ENCODE measurements at places on chromosomes 5 and 9. TPM values are rescaled to one million over a fixed set of nuclear protein-coding genes. Genes with fewer than 3 reads are reported as not detected.

The GAPT gene
- not detected for total RNA-seq

The CETN3 gene
- total RNA-seq: 7.1 TPM

The IL17B gene
- total RNA-seq: not detected

The SLC6A18 gene
- total RNA-seq: not detected

The BNC2 gene
- total RNA-seq: 41.6 TPM

The IL4 gene
- not detected for total RNA-seq

The RFESD gene
- 1.6 TPM for total RNA-seq

The MED27 gene
- 19.0 TPM for total RNA-seq

The POU5F2 gene
- total RNA-seq: 1.3 TPM

The GLRA1 gene
- not detected for total RNA-seq

The PTGES gene
- total RNA-seq: 16.0 TPM

The HBEGF gene
- 9.5 TPM for total RNA-seq

Data from fibroblast of villous mesenchyme (primary cell).